Thoracic aorta (tissue), 2 donors: ENCODE measurements at places on chromosomes 5 and 9.

DNA sequence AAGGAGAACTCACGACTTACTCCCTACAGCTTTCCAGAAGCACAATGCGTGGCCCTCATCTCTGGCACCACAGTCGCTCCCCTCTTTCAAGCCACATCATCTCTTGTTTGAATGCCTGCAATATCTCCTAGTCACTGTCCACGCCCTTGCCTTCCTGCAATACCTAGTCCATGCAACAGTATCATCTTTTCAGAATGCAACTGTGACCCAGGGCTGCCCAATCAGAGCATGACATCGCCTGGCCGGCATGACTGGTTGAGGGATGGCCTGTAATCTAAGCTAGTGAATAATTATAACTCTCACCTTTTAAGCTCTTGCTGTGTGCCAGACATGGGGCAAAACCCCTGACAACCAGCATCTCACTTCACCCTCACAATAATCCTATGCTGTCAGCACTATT, 52.5 kb upstream of the CPEB4 start:
- DNase-seq, result no peak

- no peak for DNase-seq
Measured at GRCh38 chr9:13804532-13804931, 509.4 kb downstream of the NFIB start.

DNA sequence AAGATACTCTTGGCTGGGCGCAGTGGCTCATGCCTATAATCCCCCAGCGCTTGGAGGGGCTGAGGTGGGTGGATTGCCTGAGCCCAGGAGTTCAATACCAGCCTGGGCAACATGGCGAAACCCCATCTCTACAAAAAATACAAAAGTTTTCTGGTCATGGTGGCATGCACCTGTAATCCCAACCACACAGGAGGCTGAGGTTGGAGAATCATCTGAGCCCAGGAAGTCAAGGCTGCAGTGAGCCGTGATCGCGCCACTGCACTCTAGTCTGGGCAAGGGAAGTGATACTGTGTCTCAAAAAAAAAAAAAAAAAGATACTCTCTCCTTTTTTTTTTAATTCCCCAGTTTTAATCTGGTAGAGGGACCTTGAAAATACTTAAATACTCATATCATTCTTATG, 15.0 kb downstream of the ANKRD33B start:
- DNase-seq, result no peak

GRCh38 chr5:126253406-126253805, 169.8 kb upstream of the GRAMD2B start:
- DNase-seq, result no peak

DNA sequence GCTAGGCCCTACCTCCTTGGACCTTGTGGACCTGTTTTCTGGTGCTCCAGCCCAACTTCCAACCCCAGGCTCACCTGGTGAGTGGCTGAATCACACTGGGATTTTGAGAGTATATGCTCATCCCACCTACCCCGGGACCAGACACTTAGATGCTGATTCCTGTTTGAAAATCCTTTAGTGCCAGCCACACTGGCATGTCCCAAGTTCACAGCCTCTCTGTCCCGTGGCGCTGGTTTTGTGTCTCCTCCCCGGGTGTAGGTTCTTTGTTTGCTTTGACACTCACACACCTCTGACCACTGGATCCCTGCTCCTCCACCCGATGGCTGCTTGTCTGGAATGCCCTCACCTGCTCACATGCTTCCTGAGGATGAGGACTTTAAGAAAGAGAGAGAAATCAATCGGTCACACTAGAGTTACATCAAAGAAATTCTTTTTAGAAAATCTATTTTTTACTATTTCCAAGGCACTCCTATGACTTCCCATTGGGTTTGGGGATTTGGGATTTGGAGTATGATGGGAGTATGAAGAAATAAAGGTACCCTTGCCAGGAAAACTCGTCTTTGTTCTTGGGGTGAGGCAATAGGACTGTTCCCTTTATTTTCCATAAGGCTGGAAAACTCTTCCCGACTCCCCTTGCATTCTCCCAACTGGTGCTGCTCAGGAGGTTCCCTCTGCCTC, 7.3 kb upstream of the SLC25A48 start:
- DNase-seq, result no peak

GRCh38 chr9:130150779-130151382, 21.3 kb upstream of the NCS1 start:
- no peak for DNase-seq

DNA sequence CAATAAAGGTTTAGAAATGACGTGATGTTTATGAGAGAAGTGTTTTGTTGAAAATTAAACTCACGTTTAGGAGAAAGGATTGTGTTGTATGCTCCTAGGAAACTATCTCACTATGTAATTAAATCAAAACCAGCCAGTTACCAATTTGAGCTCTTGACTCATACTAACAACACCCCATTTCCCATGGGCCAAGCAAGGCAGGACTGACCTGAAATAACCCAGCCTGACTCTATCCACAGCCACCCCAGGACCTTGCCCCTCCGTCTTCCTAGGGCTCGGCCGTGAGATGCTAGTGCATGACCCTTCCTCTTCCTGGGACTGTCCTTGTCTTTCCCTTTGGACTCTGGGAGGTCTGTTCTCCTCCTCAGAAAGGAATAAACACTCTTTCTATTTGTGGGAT, 16.4 kb downstream of the TLR4 start:
- DNase-seq, result no peak

DNA sequence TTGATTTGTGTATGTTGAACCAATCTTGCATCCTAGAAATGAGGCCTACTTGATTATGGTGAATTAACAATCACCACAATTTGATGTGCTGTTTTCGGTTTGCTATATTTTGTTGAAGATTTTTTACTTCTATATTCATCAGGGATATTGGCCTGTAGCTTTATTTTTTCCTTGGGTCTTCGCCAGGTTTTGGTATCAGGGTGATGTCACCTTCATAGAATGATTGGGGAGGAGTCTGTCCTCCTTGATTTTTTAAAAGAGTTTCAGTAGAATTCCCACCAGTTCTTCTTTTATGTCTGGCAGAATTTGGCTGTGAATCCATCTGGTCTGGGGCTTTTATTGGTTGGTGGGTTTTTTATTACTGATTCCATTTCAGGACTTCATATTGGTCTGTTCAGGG, 115.2 kb downstream of the CPLANE1 start:
- no peak for DNase-seq

- DNase-seq, result no peak
Measured at GRCh38 chr9:79742110-79742721, 170.5 kb downstream of the TLE4 start.

DNA sequence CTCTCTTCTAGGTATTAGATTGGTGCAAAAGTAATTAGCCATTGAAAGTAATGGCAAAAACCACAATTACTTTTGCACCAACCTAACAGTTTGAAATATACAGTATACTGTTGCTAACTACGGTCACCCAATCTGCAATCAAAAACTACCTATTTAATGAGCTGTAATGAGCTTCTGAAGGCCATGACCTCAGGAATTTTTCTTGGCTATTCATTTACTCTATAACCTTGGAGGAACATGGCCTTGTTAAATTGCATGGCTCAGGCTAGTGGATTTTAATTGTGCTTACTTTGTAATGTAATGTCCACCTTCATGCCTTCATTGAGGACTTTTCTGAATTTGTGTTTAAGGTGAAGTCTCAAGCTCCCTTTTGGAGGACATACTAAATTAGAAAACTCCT, 24.7 kb downstream of the DNAH5 start:
- DNase-seq, result no peak

GRCh38 chr5:93382188-93382825, 198.7 kb downstream of the NR2F1-AS1 start:
- DNase-seq, result no peak

GRCh38 chr5:33338336-33339110, 102.2 kb upstream of the TARS1 start:
- DNase-seq, result no peak

- DNase-seq, result no peak
Measured at GRCh38 chr9:19114680-19115270, 12.1 kb upstream of the HAUS6 start.

DNA sequence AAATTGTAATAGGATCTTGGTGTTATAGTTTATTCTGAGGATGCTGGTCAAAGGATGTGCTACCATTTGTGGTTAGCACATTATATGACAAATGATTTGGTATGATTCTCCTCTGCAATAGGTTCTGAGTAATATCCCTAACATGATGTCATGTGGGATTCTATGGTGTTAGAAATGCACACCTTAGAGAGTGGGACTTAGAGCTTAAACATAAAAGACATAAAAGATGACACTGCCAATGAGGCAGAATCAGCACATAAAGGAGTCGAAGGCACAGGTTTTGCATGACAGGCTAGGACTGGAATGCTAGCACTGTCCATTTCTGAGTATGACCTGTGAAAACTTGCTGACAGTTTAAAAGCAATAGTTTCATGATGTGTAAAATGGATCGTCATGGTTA, 100.4 kb downstream of the OSTF1 start:
- DNase-seq, result no peak

DNA sequence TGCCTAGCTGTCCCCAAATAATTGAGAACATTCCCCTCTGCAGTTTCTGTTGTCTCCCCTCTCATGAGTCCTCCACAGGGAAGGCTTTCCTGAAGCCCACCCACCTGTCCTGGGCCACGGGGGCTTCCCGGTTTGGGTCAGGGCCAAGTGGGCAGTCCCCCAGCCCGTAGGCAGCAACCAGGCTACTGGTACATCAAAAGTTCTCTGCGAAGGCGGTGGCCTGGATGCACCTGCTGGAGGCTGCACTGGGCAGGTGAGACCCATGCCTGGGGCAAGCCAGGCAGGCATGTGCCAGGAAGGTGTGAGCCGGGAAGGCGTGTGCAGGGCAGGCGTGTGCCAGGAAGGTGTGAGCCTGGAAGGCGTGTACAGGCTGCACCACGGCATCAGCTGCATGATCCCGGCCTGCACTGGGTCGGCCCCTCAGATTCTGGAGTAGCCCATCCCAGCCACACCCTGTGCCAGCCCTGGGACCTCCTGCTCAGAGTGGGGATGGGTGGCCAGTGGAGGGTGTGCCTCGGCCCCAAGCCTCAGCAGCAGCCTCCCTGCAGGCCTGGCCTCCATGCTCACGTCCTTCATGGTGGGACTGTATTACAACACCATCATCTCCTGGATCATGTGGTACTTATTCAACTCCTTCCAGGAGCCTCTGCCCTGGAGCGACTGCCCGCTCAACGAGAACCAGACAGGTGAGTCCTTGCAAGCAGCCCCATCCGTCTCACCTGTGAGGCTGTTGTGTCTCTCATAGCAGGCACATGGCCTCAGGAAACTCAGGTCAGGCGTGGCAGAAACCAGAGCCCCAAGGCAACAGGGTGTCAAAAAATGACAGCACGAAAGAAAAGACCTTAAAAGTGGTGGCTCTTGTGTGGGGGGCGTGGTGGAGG, 8.7 kb downstream of the SLC6A19 start:
- no peak for DNase-seq

DNA sequence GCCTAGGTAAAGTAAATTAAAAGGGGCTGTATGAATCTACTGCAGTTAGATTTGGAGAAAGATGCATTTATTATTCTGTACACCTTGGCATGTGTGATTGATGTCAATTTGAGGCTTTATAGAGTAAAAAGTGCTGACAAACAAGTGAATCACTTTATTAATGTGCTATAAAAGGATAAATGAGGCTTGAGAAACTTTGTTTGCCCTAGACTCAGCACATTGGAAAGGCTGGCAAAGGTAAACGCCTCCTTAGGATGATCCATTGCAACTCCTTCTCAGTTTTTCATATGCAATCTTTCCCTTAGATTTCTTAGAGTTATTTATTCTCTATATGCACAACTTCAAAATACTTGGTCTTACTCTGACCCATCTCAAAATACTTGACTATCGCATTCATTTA, 369.0 kb downstream of the HINT1 start:
- no peak for DNase-seq

- no peak for DNase-seq
Measured at GRCh38 chr5:141100243-141100805, at the start of gene PCDHB3. Gene PCDHB3, plus strand, starts transcription at chr5:141100473. Its CDS starts 177 bp downstream, at chr5:141100650.

DNA sequence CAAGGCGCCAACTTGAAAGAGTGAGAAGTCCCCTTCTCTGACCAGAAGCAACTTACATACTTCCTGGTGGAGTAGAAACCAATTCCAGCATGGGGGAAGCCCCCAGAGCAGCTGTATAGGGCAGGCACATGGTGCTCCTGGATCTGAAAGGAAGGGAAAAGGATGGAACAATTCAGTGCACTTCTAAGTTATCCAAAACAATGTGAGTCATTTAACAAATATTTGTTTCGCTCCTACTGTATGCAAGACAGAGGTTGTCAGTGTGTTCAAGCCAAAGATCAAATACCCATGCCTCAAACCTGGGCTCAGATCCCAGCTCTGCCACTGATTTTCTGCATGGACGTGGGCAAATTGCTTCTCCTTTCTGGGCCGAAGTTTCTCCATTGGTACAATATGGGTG, 67.1 kb downstream of the LHX2 start:
- DNase-seq, result no peak

DNA sequence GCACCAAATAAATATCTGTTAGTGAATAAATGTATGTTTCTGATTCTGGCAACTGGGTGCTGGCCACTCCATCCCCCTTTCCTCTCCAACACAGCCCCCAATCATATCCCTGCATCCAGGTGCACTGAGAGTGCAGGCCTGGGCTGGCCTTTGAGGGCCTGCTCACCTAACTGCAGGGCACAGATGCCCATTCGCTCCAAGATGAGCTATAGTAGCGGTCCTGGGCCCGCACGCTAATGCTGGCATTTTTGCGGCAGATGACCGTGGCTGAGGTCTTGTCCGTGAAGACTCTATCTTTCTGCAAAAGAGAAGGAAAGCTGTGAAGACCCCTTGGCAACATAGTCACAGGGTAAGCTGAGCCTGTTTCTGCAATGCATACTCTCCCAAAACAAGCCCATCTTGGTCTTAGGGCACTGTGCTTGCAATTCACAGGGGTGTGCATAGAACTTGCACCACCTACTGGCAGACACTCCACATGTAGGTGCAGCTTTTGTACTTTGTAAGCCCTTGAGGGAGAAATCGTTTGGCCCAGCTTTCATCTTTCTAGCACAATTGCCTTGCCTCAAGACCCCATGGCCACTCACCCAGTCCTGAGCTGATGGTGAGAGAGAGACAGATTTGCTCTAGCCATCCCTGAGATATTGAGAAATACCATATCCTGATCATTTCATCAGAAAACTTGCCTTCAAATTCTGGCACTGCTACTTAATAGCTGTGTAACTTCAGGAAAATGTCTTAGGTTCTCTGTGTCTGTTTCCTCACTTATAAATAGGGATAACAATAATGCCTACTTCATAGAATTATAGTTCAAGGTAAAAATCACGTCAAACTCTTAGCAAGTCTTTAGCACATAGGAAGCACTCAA, 13.5 kb downstream of the IL12B start:
- no peak for DNase-seq

DNA sequence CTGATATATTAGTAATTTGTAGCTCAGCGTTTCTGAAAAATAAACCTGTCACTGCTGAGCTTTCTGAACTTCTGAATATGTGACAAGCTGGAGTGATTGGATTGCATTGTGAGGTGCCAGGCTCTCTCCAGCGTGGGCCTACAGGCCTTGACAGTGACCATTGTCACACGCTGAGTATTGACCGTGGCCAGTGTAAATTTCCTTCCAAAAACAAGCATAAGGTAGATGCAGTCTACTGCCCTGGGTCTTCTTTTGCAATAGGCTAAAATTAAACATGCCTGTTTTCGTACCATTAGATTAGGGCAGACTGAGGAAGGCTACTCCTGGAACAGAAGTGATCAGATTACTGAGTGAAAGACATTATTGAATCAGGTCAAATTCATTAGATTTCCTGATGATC, 60.2 kb downstream of the SPEF2 start:
- no peak for DNase-seq

- no peak for DNase-seq
Measured at GRCh38 chr5:131423056-131423455, 159.2 kb downstream of the CDC42SE2 start.
